ENCODE measurements at places on chromosomes 3 and 15.

- DNase-seq: no peak
Observed at GRCh38 chr3:143977341-143978262, 6.0 kb downstream of the DIPK2A start.

GRCh38 chr3:127124120-127124519 lies 68.8 kb upstream of the PRR23E start:
- DNase-seq: no peak

DNA sequence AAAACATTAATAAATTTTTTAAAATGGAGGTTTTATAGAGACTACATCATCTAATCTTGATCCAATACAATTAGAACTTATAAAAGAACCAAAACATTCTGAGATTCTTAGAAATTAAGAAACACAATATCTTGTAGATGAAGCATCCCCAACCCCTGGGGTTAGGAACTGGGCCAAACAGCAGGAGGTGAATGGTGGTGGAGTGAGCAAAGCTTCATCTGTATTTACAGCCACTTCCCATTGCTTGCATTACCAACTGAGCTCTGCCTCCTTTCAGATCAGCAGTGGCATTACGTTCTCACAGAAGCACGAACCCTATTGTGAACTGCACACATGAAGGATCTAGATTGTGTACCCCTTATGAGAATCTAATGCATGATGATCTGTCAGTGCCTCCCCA lies 36.3 kb downstream of the KNL1 start:
- DNase-seq: no peak

- no peak for DNase-seq
Observed at GRCh38 chr3:36923981-36924743, 20.7 kb downstream of the TRANK1 start.

DNA sequence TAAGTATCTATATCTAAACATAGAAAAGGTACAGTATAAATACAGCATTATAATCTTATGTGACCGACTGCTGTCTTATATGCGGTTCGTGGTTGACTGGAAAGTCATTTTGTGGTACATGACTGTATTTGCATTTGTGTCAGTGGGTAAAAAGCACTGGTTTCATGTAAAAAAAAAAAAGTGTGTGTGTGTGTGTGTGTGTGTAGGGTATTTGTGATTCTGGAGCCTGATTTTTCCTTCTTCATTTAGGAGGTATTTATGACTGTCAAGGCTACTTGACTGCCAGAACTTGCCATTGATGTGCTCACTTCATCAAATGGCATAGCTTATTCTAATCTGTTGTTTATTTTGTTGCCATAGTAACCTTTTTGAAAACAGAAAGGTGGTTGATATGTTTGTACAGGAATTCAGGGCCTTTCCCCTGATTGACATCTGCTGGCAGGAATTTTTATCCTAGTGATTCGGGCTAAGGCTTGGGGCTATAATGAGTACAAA lies 63.2 kb downstream of the AKAP13 start:
- DNase-seq: no peak

GRCh38 chr3:148315756-148316155 lies 381.9 kb upstream of the AGTR1 start:
- DNase-seq: no peak

GRCh38 chr15:89899295-89899945 lies 5.6 kb upstream of the AP3S2 start:
- DNase-seq: no peak

GRCh38 chr3:172321035-172321434 lies 127.2 kb downstream of the GHSR start:
- DNase-seq: no peak

- DNase-seq: no peak
Observed at GRCh38 chr3:155663467-155664212, 81.2 kb downstream of the PLCH1 start.

- DNase-seq: no peak
Observed at GRCh38 chr3:160831401-160831800, 75.4 kb downstream of the PPM1L start.

GRCh38 chr3:24937228-24937627 lies 442.6 kb upstream of the THRB start:
- no peak for DNase-seq

DNA sequence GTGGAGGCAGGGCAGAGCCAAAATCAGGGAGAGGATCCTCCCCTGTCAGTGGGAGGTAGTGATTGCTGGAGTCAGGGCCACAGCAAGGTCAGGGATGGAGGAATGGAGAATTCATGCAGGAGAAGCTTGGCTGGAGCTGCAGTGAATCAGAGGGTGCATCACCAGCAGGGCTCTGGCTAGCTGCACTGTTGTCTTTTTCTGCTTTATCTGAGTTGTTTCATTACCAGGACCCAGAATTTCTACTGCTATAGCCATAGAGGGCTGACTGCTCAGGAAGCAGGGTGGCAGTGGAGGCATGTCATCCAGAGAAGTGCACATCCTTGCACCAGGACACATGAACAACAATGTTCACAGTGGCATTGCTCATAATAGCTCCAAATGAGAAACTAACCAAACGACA lies 113.5 kb upstream of the GALNT15 start:
- DNase-seq: no peak

GRCh38 chr15:66797921-66798320 lies 95.9 kb downstream of the SMAD6 start:
- no peak for DNase-seq
